Activated naive CD4-positive, alpha-beta T cell treated with anti-CD3 and anti-CD28 coated beads, Interleukin-2, amount 50 U/mL, for 72 hours (primary cell): ENCODE measurements at places on chromosomes 5 and 9. TPM values are rescaled to one million over a fixed set of nuclear protein-coding genes. Genes with fewer than 3 reads are reported as not detected.

DNA sequence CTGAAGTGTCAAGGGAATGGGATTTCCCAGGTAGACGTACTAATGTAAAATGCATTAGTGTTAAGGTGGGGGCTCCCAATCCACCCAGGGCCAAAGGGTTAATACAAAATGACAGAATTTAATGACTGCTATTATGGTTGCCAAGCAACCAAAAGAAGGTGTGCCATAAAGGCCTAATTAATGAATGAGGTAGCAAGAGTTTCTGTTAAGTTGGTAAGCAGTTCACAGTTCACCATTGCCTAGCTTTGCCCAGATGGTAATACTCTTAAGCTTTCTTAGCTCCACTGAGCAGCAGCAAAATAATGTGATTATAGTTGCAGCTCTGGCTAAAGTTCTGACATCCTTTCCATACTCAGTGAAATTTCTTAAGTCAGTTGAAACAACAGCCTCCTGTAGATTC lies 211.7 kb downstream of the DENND1A start:
- DNase-seq: no peak

TRAF1 gene
- 99.5 TPM for total RNA-seq

DNA sequence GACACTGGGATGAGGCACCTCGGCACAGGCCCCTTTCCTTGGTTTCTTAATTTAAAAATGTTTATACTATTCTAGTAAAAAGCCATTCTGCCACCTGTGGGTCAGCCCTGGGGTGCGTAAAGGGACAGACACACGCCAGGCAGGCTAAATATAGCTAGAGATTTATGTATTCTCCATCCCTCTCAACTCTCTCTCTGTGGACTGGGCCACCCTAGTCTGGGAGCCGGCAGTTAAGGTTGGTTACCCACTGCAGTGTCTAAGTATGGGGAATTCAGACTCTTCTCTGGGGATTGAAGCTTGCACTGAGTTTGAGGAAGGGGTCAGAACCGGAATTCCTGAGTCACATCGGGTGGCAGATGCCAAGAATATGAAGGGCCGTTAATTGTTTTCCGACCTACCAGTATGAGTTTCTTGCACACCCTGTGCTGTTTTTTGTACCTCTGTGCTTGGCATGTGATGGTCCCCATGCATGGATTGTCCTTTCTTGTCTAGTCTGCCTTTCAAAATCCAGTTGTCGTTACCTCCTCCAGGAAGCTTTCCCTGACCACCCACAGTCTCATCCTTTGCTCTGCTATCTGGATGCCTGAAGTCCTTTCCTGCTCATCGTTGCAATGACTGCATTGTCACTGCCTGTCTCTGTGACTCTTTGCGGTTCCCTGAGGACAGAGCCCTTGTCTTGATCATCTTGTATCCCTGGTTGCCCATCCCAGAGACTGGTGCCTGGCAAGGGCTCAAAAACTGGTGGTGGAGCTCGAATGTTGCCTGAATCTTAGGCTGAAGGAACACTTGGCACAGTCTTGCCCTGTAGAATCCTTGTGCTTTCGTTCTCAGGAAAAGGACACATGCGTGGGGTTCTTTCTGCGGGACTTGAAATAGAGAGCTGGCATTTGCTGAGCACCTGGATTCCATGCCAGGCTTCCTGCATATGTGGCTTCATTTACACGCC lies 2.1 kb downstream of the NEURL1B start:
- DNase-seq: no peak

C9orf50 gene
- total RNA-seq: 0.41 TPM

DNA sequence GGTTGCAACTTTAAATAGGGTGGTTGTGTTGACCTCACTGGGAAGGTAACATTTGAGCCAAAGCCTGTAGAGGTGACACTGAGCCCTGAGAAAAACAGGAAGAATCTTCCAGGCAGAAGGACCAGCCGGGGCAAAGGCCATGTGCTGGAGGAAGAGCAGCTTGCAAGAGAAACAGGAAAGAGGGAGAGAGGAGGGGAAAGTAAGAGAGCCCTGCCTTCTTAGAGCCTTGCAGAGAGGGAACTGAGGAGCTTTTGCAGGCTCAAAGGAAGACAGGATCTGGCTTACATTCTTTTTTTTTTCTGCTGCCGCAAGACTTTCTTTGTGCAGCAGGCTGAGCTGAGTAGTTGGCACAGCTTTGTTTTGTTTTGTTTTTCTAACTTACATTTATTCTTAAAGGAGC lies 17.4 kb downstream of the C9orf153 start:
- DNase-seq: no peak

- DNase-seq: no peak
These were observed 20.5 kb upstream of the CCL28 start for GRCh38 chr5:43432486-43433375.
